Mesangial cell (primary cell): ENCODE measurements at places on chromosomes 6 and 20. TPM values are rescaled to one million over a fixed set of nuclear protein-coding genes. Genes with fewer than 3 reads are reported as not detected.

The ARHGAP18 gene
- total RNA-seq = 13.8 and 21.2 TPM in 2 replicates

The POM121L2 gene
- total RNA-seq = not detected in 2 replicates

The ABHD16B gene
- not detected in 2 replicates for total RNA-seq

The DACT2 gene
- under 0.01 and 1.3 TPM in 2 replicates for total RNA-seq

The OR2H2 gene
- not detected in 2 replicates for total RNA-seq

The LSM14B gene
- 22.1 and 27.5 TPM in 2 replicates for total RNA-seq

The XPO5 gene
- total RNA-seq = 29.2 and 46.4 TPM in 2 replicates

The GMEB2 gene
- total RNA-seq = 12.1 and 13.1 TPM in 2 replicates

The TRIM40 gene
- not detected in 2 replicates for total RNA-seq

The PLCB4 gene
- total RNA-seq = 12.1 and 34.4 TPM in 2 replicates

The HLA-DMB gene
- total RNA-seq = 0.65 and 2.5 TPM in 2 replicates

The BMP6 gene
- total RNA-seq = 0.13 and 0.49 TPM in 2 replicates

The THBD gene
- total RNA-seq = 9.5 and 9.9 TPM in 2 replicates

The LTB gene
- total RNA-seq = 1.3 and 2.0 TPM in 2 replicates

The PBOV1 gene
- not detected in 2 replicates for total RNA-seq

The DHX16 gene
- total RNA-seq = 23.3 and 33.4 TPM in 2 replicates
